NCI-H748 treated with DMSO at 0.1 percent for 48 hours (cell line): ENCODE measurements at places on chromosomes 12 and 14.

DNA sequence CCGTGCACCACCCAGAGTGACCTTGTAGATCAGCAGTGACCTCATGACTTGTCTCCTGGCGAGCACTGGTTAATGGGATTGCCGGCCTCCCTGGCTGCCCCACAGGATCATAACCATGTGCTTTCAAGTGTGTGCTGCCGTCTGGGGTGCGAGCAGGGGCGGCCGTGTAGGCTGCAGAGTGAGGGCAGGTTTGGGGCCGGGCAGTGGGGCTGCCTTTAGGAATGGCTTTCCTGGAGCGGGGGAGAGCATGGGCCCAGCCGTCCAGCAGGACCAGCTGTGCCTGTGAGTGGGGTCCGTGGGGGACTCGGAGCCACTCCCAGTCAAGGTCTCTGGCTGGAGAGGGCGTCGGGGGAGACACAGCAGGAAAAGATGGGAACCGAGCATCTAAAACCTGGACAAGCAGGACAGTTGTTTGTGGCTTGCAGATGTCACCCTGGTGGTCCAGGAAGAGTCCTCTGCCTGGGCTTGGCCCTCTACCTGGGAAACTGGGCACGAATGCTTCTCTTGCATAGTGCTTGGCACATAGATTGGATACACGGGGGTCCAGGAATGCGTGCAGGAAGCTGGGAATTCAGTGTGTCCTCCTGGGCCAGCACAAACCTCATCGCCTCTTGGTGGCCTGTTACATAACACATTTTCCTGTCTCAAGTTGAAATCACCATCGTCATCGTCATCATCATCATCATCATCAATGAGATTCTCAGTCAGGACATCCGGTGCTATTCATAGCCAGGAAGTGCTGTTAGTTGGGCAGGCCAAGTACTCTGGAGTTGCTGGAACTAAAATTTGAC, 96.0 kb downstream of the ADGRD1 start:
- DNase-seq, result no peak

- peak; percentile 67 for DNase-seq
Observed at GRCh38 chr12:61993734-61994345, 266.4 kb upstream of the USP15 start.

DNA sequence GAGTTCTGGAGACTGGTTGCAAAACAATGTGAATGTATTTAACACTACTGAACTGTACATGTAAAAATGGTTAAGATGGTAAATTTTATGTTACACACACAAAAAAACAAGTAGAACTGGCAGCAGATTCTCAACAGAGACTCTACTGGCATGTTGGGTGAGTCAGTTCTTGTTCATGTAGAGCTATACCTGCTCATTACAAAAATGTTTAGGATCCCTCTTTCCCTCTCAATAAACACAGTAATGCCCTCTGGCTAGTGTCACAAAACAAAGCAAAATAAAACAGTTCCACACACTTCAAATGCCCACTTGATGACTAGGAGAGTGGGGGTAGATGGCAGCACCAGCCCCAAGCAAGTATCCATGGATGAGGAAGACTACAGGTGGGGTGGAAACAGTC, 13.7 kb upstream of the ZNF740 start:
- no peak for DNase-seq

- DNase-seq, result no peak
Observed at GRCh38 chr14:64779472-64779871, 75.2 kb downstream of the PLEKHG3 start.

GRCh38 chr12:93127582-93128331, 198.7 kb upstream of the EEA1 start:
- DNase-seq, result no peak

DNA sequence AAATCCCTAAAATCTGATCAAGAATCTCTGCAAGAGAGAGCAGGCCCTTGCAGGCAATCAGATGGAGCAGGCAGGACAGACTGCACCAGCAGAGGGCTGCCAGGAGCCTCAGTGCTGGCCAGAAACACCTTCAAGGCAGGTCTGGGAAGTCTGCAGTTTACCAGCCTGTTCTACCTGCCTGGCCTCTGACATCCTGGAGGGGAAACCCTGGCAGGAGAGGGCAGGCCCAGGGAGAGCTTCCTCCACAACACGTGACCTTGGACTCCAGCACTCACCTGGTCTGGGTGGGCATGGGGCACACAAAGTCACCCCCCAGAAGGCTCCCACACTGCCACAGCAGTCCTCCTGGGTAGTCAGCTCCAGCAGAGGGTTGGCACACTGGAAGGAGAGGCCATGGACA, 56.0 kb downstream of the ISCA2 start:
- no peak for DNase-seq

DNA sequence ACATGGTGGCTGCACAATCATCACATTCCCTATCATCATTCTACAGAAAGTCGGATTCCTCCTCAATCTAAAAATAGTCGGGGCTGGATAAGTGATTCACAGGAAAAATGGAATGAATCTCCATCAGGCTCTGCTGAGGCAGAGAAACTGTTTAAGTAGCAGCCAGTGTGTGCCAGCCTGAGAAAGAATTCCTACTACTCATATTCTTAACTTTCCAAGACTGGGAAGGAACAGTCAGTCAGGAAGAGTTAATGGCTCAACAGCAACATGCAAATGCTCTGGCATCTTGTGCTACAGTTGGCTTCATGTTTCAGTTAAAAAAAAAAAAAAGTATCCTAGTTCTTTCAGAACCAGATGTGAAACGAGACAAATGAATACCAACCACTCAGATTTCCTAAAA, 187.0 kb downstream of the GRIP1 start:
- DNase-seq, result no peak

DNA sequence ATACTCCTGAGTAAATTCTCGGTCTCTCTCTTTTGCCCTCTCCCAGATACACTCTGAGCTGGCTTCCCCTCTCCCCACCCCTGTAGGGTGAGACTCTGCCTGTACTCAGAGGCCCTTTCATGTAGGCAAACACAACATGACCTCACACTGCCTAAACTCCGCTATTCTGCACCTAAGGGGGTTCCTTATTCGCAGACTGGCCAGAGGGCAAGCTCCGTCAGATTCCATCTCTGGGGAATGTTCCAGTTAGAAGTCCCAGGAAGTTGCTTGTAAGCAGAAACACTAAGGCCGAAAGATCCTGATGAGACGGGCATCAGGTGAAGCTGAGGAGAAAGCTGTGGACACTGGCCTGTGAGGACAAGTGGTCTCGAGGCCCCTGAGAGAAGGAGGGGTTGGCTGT, 165.9 kb downstream of the KTN1 start:
- DNase-seq, result no peak

- DNase-seq, result no peak
Observed at GRCh38 chr12:104636496-104636895, 179.7 kb downstream of the CHST11 start.

- DNase-seq, result no peak
Observed at GRCh38 chr14:65422088-65422834, 9.7 kb downstream of the FUT8 start.

DNA sequence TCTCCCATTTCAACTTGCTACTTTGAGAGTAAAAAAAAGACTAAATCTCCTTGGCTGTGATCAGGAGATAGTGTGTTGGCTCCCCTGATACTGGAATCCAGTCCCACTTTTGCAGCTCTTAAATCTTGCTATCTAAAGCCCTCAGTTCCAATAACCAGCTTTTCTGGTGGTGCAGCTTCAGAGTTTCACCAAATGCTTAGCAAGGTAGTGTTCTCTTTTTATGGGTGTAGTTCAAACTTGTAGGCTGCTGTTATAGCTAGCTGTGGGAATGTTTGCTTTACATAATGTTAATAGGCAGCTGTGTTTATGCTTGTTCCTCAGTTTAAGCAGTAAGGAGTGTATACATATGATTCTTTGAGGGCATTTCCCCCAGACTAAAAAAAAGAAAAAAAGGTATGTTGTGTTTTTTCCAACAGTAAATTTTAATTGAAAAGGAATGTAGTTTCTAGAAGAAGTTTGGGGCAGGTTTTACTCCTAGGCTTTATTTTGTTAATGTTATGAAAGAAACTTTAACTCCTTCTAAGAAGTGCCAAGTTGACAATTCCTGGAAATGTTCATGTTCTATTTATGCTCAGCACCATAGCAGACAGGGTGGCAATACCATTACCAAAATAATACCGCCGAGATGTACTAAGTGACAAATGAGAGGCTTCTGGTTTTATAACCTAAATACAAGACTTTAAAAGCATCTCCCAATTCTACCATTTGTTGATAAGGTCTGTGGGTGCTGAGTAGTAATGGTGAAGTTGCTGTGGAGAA, 12.1 kb downstream of the CRADD start:
- no peak for DNase-seq

DNA sequence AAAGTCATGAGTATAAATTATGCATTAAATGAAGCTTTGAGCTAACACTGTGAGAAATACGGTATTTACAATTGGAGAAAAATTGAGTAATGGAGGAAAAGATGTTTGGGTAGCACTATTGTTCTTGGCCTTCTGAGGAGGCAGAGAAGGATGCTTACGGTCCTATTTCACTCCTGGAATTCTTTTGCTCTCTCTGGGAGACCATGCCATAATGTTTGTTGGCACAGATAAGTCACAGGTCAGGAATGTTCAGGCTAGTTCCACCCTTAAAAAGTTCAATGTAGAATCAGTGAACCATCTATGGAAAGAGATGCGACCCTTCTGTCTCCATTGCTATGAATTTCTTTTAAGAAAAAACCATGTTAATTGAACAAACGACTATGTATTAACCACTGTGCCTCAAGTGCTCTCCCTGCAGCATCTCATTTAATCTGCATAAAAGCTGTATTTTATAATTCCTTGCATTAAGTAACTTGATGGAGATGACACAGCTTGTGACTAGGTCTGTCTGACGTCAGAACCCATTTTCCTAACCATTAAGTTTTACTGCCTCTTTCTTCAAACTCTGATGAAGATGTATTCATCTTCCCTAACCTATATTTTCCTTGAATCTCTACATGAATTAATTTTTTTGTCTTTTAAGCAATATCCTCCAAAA, 9.5 kb downstream of the BATF start:
- no peak for DNase-seq

DNA sequence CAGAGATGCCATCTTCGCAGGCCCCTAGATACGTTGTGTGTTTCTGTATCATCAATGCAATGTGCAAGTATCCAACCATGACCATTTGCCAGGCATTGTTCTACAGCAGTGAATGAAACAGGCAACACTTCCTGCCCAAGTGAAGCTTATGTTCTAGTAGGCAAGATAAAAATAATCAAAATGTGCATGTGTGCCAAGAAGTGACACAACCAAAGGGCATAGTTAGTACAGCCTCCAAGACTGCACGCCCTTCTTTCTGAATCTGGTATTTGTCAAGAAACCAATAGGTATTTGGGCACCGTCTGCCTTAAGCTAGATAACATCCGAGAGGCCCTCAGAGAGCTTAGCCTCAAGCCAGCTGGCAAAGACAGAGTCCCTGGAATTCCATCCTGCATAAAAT, 152.0 kb downstream of the TMEM132C start:
- DNase-seq, result no peak

DNA sequence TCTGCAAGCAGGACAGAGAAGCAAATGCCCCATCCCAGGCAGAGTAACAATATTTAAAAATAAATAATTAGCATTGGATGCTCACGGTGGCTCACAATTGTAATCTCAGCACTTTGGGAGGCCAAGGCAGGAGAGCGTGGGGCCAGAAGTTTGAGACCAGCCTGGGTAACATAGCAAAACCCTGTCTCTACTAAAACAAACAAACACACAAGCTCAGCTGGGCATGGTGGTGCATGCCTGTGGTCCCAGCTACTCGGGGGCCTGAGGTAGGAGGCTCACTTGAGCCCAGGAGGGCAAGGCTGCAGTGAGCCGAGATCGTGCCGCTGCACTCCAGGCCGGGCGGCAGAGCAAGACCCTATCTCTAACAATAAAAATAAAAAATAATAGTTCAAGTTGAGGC, 74.7 kb upstream of the NCOR2 start:
- DNase-seq, result no peak

DNA sequence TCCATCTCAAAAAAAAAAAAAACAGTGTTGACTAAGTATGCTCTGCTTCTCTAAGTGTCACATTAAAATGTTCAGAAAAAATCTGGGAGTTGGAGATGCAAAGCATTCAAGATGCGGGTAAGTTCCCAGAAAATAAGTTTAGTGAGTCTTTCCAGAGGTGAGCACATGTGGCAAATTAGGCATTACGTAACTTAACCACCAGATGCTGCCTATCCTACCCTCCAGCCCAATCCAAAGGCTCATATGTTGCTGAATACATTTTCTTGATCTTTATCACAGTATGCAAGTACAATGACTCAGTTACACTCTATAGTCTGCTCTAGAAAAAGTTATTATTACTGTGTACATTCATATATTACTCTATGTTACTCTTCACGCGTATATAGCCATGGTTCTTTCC, 3.6 kb downstream of the SLC2A14 start:
- no peak for DNase-seq
